ENCODE measurements at places on chromosomes 5 and 9. TPM values are rescaled to one million over a fixed set of nuclear protein-coding genes. Genes with fewer than 3 reads are reported as not detected.

- H3K36me3 ChIP-seq, result no peaks in the 10 kb centered on the region
- DNase-seq, result no peak
- no peak overlapping the region for H3K27ac ChIP-seq
- H3K4me3 ChIP-seq, result no peak overlapping the region
Measured at GRCh38 chr9:103068753-103069152, 73.6 kb downstream of the CYLC2 start.

- H3K4me1 ChIP-seq, result peaks cover 8% of the 10 kb centered on the region
- no peaks in the 10 kb centered on the region for H3K36me3 ChIP-seq
- no peaks in the 10 kb centered on the region for H3K27me3 ChIP-seq
- H3K4me3 ChIP-seq, result no peak overlapping the region
- DNase-seq, result no peak
- H3K27ac ChIP-seq, result no peak overlapping the region
Measured at GRCh38 chr5:14521748-14522147, 59.8 kb upstream of the OTULINL start.

GRCh38 chr5:168481330-168481788, 4.9 kb upstream of the RARS1 start:
- no peak overlapping the region for H3K27ac ChIP-seq
- H3K4me1 ChIP-seq, result peaks cover 1% of the 10 kb centered on the region
- H3K36me3 ChIP-seq, result no peaks in the 10 kb centered on the region
- H3K4me3 ChIP-seq, result no peak overlapping the region
- DNase-seq, result no peak

GRCh38 chr9:36078051-36078450, 41.3 kb downstream of the RECK start:
- no peaks in the 10 kb centered on the region for H3K27me3 ChIP-seq
- no peaks in the 10 kb centered on the region for H3K36me3 ChIP-seq
- H3K4me3 ChIP-seq, result no peak overlapping the region
- DNase-seq, result no peak

GRCh38 chr5:178529080-178529479, 61.1 kb downstream of the COL23A1 start:
- H3K36me3 ChIP-seq, result no peaks in the 10 kb centered on the region
- no peak for DNase-seq
- peaks cover 5% of the 10 kb centered on the region for H3K27me3 ChIP-seq
- no peak overlapping the region for H3K4me3 ChIP-seq

DNA sequence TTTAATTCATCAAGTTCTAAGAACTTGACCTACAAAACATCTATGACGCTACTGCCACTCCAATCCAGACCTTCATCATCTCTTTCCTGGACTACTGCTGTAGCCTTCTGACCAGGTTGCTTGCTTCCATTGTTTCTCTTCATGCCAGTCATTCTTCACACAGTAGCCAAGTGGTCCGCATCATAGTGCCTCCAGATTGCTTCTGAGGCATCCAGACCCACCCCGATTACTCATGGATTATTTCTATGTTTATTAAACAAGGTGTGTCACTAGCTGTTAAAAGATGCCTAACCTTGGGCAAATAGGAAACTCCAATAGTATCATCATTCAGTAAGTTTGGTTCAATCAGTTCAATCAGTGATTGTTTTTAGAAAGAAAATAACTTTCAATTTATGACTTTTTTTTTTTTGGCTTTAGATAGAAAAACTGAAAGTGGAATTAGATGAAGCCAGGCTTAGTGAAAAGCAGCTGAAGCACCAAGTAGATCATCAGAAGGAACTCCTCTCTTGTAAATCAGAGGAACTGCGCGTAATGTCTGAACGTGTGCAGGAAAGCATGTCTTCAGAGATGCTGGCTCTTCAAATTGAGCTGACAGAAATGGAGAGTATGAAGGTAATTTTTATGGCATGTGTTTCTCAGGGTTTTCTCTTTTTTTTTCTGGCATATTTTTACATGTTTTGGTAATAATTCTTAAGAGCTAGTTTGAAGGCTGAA, 9.5 kb downstream of the SPDL1 start:
- no peaks in the 10 kb centered on the region for H3K27me3 ChIP-seq
- H3K36me3 ChIP-seq, result peaks cover 41% of the 10 kb centered on the region
- no peak overlapping the region for H3K27ac ChIP-seq
- peaks cover 5% of the 10 kb centered on the region for H3K4me1 ChIP-seq
- no peak overlapping the region for H3K4me3 ChIP-seq

GRCh38 chr5:177085985-177086653, 596 bp upstream of the FGFR4 start:
- peaks cover 42% of the 10 kb centered on the region for H3K4me1 ChIP-seq
- peaks cover 6% of the 10 kb centered on the region for H3K36me3 ChIP-seq
- peak overlapping the region; percentile 89 for H3K27ac ChIP-seq
- no peak for DNase-seq
- no peaks in the 10 kb centered on the region for H3K27me3 ChIP-seq

DNA sequence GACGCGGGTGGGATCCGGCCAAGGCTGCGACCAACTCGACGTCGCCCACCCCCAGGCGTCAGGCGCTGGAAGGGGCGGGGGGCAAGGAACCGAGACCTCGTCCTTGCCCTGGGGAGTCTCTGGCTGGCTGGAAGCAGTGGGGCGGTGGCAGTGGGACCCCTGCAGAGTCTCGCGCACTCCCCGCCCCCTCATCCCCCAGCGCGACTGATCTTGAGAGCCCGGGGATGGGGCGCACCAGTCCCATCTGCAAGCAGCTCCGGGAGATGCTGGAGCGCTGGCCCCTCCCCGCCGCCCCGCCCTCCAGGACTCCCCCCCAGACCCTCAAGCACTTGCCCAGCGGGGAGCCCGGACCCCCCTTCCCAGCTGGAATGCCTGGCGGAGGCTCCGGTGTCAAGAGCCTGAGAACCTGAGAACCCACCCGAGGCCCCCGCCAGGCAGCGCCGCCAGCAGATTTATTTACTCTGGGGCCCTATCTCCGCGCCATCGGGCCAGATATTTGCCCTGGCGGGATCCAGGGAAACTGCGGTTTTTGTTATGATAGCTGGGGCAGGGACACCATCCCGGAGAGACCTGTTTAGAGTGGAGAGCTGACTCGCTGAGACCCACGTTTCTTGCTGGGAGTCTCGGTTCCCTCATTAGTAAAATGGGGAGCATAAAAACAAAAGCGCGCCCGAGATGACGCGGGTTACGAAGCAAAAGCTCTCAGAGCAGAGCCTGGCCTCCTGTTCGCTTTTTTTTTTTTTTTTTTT, 1.2 kb downstream of the PRRT1B start:
- H3K27ac ChIP-seq, result peak overlapping the region; percentile 50
- peak; percentile 31 for DNase-seq
- H3K27me3 ChIP-seq, result peaks cover 34% of the 10 kb centered on the region
- peak overlapping the region; percentile 61 for H3K4me3 ChIP-seq
- H3K36me3 ChIP-seq, result peaks cover 18% of the 10 kb centered on the region
- peaks cover 10% of the 10 kb centered on the region for H3K4me1 ChIP-seq

GRCh38 chr9:80836013-80836412, 853.3 kb downstream of the TLE1 start:
- H3K4me1 ChIP-seq, result no peaks in the 10 kb centered on the region
- H3K27ac ChIP-seq, result no peak overlapping the region
- no peak for DNase-seq
- H3K36me3 ChIP-seq, result no peaks in the 10 kb centered on the region

DNA sequence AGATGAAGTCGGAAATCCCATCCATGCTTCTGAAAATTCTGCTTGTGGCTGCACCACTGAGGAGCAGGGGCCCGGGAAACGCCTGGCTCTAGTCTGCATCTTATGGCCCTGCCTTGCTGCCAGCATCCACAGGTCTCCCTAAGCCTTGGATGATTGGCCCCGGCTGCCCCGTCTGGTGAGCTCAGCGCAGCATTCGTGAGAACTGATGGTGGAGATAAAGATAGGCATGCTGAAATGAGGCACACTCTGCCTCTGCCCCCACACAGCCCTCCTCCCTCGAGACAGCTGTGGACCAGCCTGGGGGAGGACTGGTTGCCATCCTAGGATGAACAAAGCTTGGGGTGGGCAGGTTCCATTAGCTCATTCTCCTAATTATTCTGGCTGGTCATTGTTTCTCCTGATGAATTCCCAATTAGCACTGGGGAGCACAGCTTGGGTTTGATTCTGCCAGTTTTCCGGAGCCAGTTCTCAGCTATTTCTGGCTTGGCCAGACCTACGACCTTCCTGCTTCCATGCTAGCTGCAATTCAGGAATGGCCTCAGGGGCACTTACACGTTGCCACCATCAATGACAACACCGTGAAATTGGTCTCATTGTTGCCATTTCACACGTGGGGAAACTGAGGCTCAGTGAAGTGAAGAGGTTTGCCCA, 62.8 kb upstream of the CPEB4 start:
- H3K36me3 ChIP-seq, result no peaks in the 10 kb centered on the region
- no peak for DNase-seq
- H3K27ac ChIP-seq, result peak overlapping the region; percentile 98
- H3K4me3 ChIP-seq, result no peak overlapping the region

DNA sequence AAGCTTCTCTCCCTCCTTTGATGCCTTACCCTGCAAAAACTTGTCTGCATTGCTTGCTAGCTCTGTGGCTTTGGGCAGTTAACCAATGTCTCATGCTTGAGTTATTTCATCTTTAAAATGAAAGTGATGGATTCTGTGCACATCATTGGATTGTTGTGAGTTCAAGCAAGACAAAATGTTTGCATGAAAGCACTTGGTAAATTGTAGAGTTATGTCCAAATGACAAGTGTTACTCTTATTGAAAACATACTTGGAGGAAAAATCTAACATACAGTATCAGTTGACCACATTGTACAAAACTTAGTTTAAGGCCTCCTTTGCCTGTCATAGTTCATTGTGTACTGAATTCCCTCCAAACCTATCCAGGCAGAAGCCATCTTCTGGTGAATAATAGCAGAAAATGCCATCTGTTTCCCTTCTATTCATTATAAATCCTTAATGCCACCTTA, 30.0 kb downstream of the TGFBR1 start:
- H3K4me1 ChIP-seq, result no peaks in the 10 kb centered on the region
- no peak overlapping the region for H3K4me3 ChIP-seq
- no peak overlapping the region for H3K27ac ChIP-seq
- no peaks in the 10 kb centered on the region for H3K27me3 ChIP-seq
- DNase-seq, result no peak
- peaks cover 10% of the 10 kb centered on the region for H3K36me3 ChIP-seq

- peak overlapping the region; percentile 15 for H3K4me3 ChIP-seq
- DNase-seq, result no peak
- peak overlapping the region; percentile 99 for H3K27ac ChIP-seq
- H3K4me1 ChIP-seq, result peaks cover 78% of the 10 kb centered on the region
- H3K36me3 ChIP-seq, result no peaks in the 10 kb centered on the region
- no peaks in the 10 kb centered on the region for H3K27me3 ChIP-seq
Measured at GRCh38 chr9:33161011-33161588, 6.0 kb downstream of the B4GALT1 start.

GRCh38 chr9:4197548-4197947, 102.3 kb downstream of the GLIS3 start:
- DNase-seq, result no peak
- H3K4me3 ChIP-seq, result no peak overlapping the region
- H3K36me3 ChIP-seq, result peaks cover 63% of the 10 kb centered on the region
- peaks cover 1% of the 10 kb centered on the region for H3K4me1 ChIP-seq

DNA sequence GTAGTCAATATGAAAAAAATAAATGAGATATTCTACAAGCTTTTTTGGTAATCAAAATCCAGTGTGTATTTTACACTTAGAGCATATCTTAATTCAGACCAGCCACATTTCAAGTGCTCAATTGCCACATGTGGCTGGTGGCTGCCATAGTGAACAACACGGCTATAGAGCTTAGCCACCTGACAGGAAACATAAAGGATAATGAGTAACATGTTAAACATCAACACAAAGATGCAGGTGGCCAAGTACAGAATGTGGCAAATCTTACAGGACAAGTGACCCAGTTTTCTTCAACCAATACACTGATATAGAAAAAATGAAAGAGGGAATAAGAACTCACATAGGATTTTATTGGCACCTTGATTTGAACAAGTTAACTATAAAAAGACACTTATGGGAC, 61.4 kb downstream of the KIF24 start:
- no peak overlapping the region for H3K4me3 ChIP-seq
- no peaks in the 10 kb centered on the region for H3K27me3 ChIP-seq
- H3K4me1 ChIP-seq, result peaks cover 13% of the 10 kb centered on the region

DNA sequence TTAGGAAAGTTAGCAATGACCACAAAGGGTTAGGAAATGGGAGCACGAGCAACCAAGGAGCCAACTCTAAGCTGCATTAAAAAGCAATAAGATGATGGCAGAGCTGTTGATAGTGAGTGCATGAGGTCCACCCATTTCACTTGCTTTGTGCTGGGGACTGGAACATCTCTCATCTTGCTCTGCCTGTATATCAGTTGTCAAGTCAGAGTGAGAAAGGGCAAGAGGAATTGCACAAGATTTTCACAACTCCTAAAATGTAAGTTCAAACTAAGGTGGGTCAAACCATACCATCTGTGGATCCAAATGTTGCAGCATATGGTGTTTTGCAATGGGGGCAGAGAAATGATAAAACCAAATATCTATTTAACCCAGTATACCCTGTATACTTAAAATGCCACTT, 2.8 kb upstream of the ESM1 start:
- no peak overlapping the region for H3K27ac ChIP-seq
- no peak overlapping the region for H3K4me3 ChIP-seq
- no peaks in the 10 kb centered on the region for H3K36me3 ChIP-seq
- H3K4me1 ChIP-seq, result peaks cover 16% of the 10 kb centered on the region
- peaks cover 33% of the 10 kb centered on the region for H3K27me3 ChIP-seq

DNA sequence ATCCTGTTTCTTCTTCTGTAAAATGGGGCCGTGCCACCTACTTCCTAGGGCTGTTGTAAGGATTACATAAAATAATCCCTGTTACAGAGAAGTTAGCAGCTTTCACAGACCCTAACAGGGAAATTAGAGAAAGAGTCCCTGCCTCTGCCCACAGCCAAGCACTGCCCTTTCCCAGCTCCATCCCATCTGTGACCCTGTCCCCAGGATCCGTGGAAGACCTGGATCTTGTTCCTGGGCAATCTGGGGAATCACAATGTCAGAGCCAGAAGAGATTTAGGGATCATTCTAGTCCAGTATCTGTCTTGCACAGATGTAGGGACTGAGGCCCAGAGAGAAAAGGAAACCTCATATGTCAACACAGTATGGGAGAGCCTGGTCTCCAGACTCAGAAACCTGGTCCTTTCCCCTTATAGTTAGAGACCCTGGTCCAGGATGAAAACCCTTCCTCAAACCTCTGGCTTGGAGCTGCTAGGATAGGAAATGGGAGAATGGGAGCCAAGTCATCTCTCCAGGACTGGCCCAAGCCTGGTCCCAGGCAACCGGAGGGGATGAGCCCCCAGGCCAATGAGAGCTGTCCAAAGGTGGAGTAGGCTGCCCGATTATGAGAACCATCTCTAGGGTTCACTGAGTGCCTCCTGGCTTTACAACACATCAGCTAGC, 12.5 kb downstream of the LHX6 start:
- no peak for DNase-seq
- H3K4me1 ChIP-seq, result peaks cover 8% of the 10 kb centered on the region
- no peak overlapping the region for H3K27ac ChIP-seq
- peaks cover 93% of the 10 kb centered on the region for H3K27me3 ChIP-seq
- no peaks in the 10 kb centered on the region for H3K36me3 ChIP-seq

- no peak overlapping the region for H3K4me3 ChIP-seq
- no peak for DNase-seq
- no peak overlapping the region for H3K27ac ChIP-seq
- H3K36me3 ChIP-seq, result no peaks in the 10 kb centered on the region
- peaks cover 9% of the 10 kb centered on the region for H3K27me3 ChIP-seq
Measured at GRCh38 chr9:36721846-36722588, 149.3 kb downstream of the MELK start.

Gene TRIM41
- total RNA-seq, result 37.4 TPM

All from progenitor cell of endocrine pancreas (in vitro differentiated cells).